Lung (tissue), 17 donors: ENCODE measurements at places on chromosomes 6 and 20. TPM values are rescaled to one million over a fixed set of nuclear protein-coding genes. Genes with fewer than 3 reads are reported as not detected.

GRCh38 chr6:45586216-45587171 is 208.8 kb upstream of the SUPT3H start:
- DNase-seq = peak; percentile 41
- H3K27me3 ChIP-seq = peaks cover 3% of the 10 kb centered on the region
- peaks cover 20% of the 10 kb centered on the region for H3K4me1 ChIP-seq
- H3K36me3 ChIP-seq = no peaks in the 10 kb centered on the region

DNA sequence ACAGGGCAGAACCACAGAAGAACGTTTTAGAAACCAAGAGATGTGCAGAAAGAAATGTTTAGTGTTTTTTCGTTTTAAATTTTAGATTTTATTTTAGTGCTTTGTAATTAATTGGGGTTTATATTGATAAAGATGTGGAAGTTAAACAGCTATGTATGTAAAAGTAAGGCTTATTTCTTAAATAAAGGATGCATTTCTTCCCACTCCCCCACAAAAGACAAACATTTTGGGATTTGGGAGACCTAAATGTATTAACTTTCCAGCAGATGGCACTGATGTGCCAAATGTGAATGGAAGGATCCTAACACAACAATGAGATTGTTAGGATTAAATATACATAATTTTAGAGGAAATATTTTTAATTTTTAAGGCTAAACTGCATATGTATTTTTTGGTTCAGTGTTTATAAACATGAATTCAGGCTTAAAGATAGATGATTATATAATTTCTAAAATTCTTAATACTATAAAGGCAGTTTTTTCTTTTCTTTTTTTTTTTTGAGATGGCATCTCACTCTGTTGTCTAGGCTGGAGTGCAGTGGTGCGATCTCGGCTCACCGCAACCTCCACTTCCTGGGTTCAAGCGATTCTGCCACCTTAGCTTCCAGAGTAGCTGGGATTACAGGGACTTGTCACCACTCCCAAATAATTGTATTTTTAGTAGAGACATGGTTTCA is 12.0 kb downstream of the PFDN4 start:
- no peak overlapping the region for H3K27ac ChIP-seq
- peak; percentile 73 for DNase-seq
- no peak overlapping the region for H3K4me3 ChIP-seq
- H3K4me1 ChIP-seq = peaks cover 4% of the 10 kb centered on the region
- peaks cover 2% of the 10 kb centered on the region for H3K36me3 ChIP-seq

GRCh38 chr6:30727920-30728553 is 7.9 kb downstream of the TUBB start:
- H3K4me3 ChIP-seq = no peak overlapping the region
- peak overlapping the region; percentile 57 for H3K27ac ChIP-seq
- peaks cover 12% of the 10 kb centered on the region for H3K4me1 ChIP-seq
- DNase-seq = no peak
- peaks cover 69% of the 10 kb centered on the region for H3K36me3 ChIP-seq

GRCh38 chr6:133645966-133646740 is 242.8 kb upstream of the TCF21 start:
- H3K4me1 ChIP-seq = peaks cover 32% of the 10 kb centered on the region
- H3K27me3 ChIP-seq = no peaks in the 10 kb centered on the region
- H3K4me3 ChIP-seq = no peak overlapping the region
- H3K36me3 ChIP-seq = no peaks in the 10 kb centered on the region
- no peak for DNase-seq

GRCh38 chr6:98777762-98778161 is 56.6 kb upstream of the POU3F2 start:
- no peak overlapping the region for H3K4me3 ChIP-seq
- no peaks in the 10 kb centered on the region for H3K27me3 ChIP-seq
- no peaks in the 10 kb centered on the region for H3K36me3 ChIP-seq
- no peaks in the 10 kb centered on the region for H3K4me1 ChIP-seq

- H3K27ac ChIP-seq = no peak overlapping the region
- no peaks in the 10 kb centered on the region for H3K4me1 ChIP-seq
- no peak overlapping the region for H3K4me3 ChIP-seq
- H3K36me3 ChIP-seq = no peaks in the 10 kb centered on the region
Measured at GRCh38 chr20:906703-907270, 9.3 kb downstream of the ANGPT4 start.

DNA sequence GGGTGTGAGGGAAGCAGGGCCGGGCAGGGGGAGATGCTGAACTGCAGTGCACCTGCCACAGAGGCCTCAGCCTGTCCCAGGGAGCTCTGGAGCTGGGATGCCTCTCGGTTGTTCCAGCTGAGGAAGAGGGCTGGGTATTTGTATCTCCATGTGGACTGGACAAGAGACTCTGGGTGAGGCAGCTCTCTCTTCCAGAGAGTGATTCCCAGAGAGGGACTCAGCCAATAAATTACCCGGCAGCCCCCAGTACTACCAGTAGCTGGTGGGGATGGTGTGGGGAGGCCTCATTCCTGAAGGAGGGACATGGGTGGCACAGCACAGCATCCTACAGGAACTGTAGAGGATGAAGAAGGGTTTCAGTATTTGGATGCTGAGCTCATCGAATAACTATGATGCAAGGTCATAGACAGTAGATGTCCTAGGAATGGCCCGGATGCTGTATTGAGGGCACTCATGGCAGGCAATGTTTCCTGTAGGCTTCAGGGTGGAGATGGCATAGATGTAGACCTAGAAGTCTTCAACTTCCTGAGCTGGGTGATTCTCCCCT is 1.4 kb downstream of the FGD2 start:
- H3K4me1 ChIP-seq = no peaks in the 10 kb centered on the region
- H3K4me3 ChIP-seq = no peak overlapping the region
- H3K27me3 ChIP-seq = no peaks in the 10 kb centered on the region
- no peaks in the 10 kb centered on the region for H3K36me3 ChIP-seq

DNA sequence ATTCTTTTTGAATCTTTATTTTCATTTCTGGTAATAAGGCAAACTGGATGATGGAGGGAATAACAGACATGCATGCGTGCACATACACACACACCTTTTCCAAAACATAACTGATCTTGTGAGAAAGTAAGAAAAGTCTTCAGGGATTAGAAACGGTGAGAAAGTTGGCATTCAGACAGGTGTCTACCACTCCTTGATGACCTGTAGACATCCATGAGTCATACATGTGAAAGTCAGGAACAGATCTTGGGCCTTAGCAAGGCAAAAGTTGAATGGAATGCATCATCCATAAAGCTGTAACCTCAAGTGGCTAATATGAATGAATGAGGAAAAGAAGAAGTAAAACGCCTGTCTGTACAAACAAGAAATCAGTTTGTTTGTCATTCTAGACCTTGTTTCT is 97.3 kb downstream of the GRIK2 start:
- no peak overlapping the region for H3K4me3 ChIP-seq
- no peaks in the 10 kb centered on the region for H3K36me3 ChIP-seq
- H3K27ac ChIP-seq = no peak overlapping the region
- no peaks in the 10 kb centered on the region for H3K4me1 ChIP-seq
- no peak for DNase-seq
- H3K27me3 ChIP-seq = no peaks in the 10 kb centered on the region

DNA sequence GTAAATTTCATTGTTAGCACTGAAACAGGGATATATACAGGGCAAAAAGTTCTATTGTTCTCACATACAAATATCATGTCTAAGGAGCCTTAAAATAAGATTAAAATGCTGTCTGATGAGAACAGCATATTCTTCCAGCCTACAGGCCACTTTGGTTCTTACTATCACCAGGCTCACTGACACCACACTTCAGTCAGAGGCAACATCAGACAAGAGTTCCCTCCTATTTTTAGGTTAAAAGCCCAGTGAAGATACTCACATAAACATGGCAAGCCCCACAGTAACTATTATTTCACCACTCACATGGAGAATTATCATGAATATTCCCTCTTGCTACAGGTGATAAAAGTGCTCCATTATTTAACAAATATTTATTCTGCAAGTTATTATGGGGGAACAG is 175.8 kb downstream of the ISM1 start:
- no peaks in the 10 kb centered on the region for H3K36me3 ChIP-seq
- no peak for DNase-seq
- no peak overlapping the region for H3K4me3 ChIP-seq
- no peak overlapping the region for H3K27ac ChIP-seq

- H3K4me3 ChIP-seq = no peak overlapping the region
- H3K36me3 ChIP-seq = no peaks in the 10 kb centered on the region
- no peaks in the 10 kb centered on the region for H3K27me3 ChIP-seq
- no peak for DNase-seq
Measured at GRCh38 chr6:34202329-34203201, 34.1 kb upstream of the HMGA1 start.

DNA sequence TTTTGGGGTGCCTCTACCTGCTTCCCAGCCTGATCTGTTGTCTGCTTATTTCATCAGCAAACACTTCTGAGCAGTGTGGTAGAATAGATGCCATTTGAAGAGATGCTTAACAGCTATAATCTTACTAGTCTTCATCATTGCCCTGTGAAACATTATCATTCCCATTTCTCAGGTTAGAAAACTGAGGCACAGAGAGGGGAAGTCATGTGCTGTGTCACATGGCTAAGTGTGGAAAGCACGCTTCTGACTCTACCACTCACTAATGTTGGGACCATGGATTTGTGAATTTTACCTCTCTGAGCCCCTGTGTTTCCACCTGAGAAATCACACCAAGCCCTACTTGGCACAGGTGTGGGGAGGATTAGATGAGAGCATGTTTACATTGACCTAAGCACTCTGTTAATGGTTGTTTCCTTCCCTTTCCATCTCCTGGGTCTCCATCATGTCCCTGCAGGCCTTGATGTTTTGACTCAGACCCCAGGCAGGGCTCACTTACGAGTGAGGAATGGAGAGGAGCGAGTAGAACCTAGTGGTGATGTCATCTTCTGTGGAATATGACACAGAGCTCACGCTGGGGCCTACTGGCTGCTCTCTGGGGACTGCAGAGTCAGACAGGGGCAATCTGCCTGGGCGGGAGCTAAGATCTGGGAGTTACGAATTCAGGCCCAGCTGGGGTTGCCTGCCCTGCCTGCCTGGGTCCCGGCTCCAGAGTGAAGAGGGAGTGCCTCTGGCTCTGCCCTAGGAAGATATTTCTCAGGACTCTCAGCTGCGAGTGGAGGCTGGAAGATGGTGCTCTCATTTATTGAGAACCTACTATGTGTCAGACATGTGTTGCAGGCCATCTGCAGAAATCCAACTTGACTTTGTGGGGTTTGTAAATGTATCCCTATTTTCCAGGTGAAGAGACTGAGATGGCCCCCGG is 64.3 kb downstream of the CDH22 start:
- H3K4me1 ChIP-seq = no peaks in the 10 kb centered on the region
- no peaks in the 10 kb centered on the region for H3K36me3 ChIP-seq
- no peak overlapping the region for H3K4me3 ChIP-seq
- no peak overlapping the region for H3K27ac ChIP-seq

- no peaks in the 10 kb centered on the region for H3K27me3 ChIP-seq
- H3K4me1 ChIP-seq = peaks cover 12% of the 10 kb centered on the region
- no peak for DNase-seq
- H3K4me3 ChIP-seq = no peak overlapping the region
- no peak overlapping the region for H3K27ac ChIP-seq
- no peaks in the 10 kb centered on the region for H3K36me3 ChIP-seq
Measured at GRCh38 chr6:22081709-22082108, 215.1 kb downstream of the PRL start.

Gene CAPN11
- total RNA-seq = not detected

Gene OLIG3
- total RNA-seq = not detected

Gene LPIN3
- 9.2 TPM for total RNA-seq

Gene PROKR2
- total RNA-seq = not detected

Gene LKAAEAR1
- 0.51 TPM for total RNA-seq
